ENCODE measurements at places on chromosomes 7 and 10.

- DNase-seq: no peak
Observed at GRCh38 chr7:36199329-36199728, 46.3 kb downstream of the EEPD1 start.

GRCh38 chr10:107434854-107435253 lies 270.3 kb upstream of the SORCS1 start:
- DNase-seq: no peak

DNA sequence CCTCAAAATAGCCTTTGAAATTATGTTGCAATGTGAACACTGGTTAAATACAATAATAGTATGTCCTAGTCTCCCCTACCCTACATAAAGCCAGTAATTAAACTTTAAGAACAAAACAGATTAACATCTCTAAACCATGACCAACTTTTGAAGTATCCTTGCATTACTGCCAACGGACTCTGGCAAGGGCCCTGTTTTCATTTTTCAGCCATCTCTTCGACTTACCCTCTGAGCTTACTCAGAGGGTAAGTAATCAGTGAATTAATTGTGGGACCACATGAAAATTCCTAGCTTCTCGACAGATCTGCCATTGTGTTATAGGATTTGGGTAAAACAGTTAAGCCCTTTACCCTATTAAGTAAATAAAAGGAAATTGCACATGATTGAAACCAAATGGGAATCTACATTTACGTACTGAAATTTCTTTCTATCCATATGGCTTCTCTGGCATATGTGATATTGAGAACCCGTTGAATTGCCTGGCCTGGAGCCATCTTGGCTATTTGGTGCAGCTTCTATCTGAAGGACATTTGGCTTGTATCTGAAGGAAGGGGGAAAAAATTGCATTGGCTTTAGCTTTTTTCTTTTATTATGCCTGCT lies 39.6 kb downstream of the DYNC1I1 start:
- no peak for DNase-seq

DNA sequence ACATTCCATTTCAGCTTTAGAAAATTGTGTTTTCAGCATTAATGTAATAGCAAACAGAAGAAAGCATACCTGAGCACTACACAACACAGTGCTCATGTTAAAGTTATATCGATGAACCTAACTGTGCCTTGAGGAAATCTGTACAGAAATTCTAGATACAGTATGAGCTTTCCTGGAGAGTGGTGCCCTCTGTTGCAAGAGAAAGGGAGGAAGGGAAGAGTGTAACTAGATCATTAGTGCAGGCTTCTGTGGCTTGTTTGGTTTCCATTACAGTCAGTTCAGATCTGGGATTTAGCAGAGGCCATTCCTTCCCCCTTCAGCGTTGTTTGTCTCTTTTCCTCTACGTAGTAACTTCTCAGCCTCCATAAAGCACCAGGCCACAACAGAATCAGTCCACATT lies 139.7 kb downstream of the HTR7 start:
- no peak for DNase-seq

DNA sequence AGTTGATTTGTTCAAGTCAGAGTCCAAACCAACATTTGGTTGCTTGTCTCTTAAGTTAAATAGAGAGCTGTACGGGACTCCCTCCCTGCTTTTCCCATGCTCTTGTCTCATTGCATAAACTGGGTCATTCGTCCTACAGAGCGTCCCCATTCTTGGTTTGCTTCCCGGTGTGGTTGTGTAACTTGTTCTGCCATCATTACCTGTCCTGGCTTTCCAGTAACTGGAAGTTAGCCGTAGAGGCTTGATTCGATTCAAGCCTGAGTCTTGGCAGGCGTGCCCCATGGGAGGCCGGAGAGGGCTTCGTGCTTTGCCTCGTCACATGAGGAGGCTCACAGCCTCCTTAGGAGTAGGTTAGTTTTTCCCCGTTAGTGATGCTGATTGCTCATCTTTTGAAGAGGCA lies 40.2 kb downstream of the FBH1 start:
- no peak for DNase-seq

DNA sequence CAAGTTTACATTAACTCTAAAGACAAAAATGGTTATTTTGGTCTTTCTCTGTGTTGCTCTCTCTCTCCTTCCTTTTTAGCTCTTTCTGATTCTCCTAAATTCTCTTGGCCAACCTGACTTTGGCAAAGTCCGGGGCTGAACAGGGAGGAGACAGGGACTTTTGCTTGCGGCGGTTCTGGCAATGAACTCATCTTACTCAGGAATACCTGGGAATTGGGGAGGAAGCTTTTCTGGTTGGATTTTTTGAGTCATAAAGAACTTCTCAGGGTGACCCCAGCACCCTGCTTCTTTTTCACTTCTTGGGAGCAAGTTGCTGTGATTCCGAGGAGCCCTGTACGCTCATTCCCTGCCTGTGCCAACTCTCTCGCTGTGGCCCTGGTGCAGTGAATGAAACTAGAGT lies 16.0 kb downstream of the GATA3 start:
- DNase-seq: no peak

DNA sequence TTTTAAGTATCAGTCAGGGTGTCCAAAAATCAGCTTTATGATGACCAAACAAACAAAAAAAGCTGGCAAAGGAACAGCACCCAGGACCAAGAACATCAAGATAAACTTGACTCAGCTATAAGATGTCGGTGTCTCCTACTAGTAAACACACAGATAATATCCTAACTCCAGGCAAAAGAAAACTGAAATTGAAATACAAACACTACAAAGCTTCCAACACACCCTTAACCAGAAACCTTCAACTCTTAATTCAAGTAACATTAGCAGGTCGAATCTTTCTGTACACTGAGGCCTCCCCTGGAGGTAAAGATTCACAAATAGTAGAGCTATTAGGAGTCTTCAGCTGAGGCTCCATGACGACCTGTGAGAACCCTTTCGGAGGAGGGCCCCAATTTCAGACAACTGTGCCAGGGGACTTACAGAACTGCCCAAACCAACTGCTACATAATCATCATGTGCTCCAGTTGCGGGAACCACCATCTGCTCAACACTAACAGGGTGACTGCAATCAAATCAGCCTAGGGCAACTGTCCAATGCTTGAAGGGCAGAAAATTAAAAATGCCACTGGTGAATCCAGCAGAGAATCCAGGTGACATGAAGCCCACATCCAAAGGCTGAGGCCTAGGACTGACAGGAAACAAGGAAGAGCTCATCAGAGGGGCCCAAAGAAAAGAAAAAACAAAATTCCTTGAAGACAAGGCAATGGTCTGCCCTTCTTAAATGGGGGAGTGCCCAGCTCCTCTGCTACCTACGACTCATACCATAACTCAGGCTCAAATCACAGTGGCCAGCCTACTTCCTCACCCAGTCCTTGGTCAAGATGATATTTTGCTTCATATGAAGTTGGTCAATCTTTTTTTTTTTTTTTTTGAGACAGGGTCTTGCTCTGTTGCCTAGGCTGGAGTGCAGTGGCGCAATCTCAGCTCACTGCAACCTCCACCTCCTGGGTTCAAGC lies 20.0 kb downstream of the XPNPEP1 start:
- no peak for DNase-seq

DNA sequence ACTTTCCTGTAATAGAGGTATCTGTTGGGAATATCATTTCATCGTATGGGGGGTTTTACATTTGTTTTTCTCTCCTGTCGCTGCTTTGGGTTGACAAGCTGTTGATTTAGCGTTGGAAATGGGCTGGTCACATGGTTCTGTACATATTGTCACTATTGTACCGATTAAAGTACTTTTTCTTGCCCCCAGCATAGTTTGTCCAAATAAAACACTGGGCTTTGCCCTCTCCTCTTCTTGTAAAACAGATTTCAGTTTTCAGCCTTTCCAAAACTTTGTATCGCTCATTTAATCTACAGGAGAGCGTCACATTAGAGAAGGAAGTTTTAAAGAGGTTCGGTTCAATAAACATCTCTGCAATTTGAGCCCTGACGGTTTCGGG lies 4.0 kb downstream of the BMI1 start:
- no peak for DNase-seq

- no peak for DNase-seq
Observed at GRCh38 chr7:55288070-55288824, 76.9 kb upstream of the LANCL2 start.

DNA sequence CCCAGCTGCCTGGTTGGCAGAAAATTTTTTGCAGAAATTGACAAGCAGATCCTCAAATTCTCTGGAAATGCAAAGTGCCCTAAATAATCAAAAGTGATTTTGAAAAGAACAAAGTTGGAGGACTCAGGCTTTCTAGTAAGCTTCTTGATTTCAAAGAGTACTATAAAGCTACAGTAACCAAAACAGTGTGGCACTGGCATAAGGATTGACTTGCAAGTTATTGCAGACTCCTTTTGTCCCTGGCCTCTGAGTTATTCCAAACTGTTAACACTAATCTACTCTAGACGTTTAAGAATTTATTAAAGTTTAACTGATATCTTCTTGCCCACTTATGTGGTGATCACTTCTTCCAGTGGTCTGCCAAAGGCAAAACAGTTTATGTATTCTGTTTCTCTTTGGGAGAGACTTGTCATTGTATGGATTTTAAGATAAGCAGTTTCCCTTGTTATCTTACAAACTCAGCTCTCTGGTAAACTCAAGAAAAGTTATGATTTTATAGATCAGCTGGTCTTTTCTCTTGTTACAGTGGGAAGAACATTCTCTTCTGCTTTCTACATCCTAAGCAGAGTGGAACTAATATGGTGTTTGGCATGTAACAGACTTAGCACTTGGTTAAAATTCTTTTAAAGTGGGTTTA lies 41.4 kb downstream of the LOXL4 start:
- no peak for DNase-seq

DNA sequence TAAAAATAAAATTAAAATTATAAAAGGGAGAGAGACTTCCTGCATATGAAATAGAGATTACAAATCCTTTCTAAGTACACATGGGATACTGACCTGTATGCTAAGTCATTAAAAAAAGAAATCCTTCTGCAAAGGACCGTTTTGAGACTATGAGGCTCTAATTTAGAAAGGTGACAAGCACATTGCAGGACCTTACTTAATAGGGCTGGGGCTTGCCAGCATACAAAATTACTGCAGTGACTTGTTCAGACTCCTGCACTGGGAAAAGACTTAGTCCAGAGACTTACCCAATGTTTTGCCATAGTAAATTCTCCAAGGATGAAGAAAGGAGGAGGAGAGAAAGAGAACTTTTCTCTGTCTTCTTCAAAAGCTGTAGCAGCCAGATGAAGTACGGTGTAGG lies 193.6 kb downstream of the KCNMA1 start:
- no peak for DNase-seq

GRCh38 chr10:77416311-77417135 lies 221.1 kb downstream of the KCNMA1 start:
- DNase-seq: peak; percentile 99

DNA sequence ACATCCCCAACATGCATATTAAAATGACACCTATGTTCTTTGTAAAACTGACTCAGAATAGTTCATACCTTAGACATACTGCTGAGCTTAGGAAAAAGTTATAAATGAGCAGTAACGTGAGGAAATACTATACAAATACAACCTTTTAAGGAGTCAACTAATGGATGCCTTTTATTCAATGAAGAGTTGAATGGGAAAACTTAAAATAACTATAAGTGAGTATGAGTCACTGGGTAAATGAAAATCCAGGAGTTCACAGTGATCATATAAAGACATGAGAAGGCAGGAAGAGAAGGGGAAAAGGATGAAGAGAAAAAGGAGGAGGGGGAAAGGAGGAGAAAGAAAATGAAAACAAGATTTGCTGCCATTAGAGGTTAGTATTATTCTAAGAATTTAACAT lies 157.8 kb upstream of the PCDH15 start:
- no peak for DNase-seq

GRCh38 chr10:129754211-129755050 lies 209.6 kb downstream of the EBF3 start:
- DNase-seq: no peak

DNA sequence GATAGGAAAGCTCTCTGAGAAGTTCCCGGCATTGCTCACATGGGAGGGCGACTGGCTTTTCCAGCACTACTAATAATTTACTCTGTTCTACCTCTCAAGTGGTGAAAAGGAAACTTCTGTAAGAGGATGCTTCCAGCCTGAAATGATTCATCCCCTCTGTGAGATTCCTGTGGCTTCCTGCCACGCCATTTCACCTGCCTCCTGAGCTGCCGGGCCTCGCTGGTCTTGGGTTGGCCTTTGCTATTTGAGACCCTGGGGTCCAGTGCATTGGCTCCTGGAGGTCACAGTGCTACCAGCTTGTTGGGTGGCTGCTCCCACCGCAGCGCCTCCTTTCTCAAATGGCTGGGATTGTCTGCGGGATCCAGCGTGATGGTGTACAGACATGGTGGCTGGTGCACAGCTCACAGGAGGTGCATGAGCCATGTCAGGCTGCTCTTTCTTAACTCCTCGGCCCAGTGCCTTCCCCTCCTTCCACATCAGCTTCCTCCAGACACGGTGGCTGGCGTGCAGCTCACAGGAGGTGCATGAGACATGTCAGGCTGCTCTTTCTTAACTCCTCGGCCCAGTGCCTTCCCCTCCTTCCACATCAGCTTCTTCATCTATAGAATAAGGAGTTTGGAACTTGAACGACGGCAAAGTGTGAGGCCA lies 42.9 kb upstream of the PCBD1 start:
- peak; percentile 93 for DNase-seq

DNA sequence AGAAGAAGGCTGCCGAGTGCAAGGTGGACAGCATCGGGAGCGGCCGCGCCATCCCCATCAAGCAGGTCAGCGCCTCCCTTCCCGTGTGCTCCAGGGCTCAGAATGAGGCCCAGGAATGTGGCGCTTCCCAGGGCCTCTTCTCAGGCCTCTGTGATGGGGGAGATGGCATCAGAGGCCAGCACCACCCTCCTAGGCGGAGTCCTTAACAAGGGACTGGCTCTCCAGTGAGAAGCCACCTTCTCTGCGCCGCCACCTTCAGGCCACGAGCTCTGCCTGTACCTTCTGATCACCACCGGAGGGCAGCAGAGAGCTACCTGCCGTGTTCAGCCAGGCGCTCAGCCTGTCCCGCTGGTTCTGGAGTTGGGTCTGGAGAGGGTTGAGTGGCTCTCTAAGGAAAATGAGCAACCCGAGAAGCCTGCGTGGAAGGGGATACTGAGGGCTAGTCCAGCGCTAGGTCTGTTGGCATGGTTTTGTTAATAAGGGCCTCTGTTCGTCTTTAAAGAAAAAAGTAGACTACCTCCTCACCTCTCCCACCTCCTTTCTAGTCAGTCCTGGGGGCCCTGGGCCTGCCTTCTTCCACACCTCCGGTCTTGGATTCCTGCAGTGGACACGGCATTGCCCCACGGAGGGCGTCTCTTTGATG lies 37.7 kb downstream of the AGAP3 start:
- peak; percentile 83 for DNase-seq
